Muscle of arm (tissue), 14 donors: ENCODE measurements at places on chromosomes 7 and 10.

DNA sequence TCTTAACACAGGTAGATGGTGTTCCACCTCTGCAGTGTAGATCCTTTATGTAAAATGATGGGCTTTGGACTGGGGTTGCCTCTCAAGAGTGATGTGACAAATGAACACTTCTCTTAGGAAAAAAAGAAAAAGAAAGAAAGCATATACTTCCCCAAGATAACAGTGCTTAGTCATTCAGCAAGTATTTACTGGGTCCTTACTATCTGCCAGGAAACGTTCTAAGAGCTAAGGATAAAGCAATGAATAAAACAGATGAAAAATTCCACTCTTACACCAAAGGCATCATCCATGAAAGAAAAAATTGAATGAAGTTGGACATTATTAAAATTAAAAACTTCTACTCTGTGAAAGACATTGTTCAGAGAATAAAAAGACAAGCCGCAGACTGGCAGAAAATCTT lies 177.3 kb downstream of the C7orf25 start:
- DNase-seq = no peak

- no peak for DNase-seq
Observed at GRCh38 chr7:20217193-20217948, at the start of gene MACC1. Gene MACC1 (minus strand): TSS chr7:20217384. CDS start chr7:20161862, 55,522 bp downstream.

DNA sequence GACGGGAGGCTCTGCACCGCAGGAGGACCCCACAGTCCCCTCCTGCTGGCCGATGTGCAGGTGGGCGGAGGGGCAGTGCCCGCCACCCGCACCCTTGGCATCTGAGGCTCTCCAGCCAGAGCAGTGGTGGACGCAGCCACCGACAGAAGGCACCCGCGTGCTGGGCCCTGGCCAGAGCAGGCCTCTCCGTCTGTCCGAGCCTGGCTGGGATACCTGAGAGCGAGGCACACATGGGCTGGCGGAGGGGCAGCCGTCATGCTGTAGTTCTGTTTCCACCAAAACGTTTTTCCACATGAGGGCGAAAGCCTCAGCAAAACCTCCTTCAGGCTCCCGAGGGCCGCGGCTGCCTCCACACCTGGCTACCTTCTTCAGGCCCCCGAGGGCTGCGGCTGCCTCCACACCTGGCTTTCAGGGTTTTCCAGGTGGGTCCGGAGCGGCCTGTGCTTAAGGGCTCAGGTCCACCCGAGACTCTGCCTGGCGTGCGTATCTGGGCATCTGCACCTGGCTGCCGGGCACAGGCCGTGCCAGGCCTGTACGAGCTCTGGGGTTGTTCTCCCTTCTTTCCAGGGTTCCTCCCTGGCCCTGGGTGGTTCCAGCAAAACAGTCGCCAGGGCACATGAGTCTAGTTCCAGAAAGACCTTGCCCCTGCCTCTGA lies 115.5 kb downstream of the INPP5A start:
- DNase-seq = no peak

DNA sequence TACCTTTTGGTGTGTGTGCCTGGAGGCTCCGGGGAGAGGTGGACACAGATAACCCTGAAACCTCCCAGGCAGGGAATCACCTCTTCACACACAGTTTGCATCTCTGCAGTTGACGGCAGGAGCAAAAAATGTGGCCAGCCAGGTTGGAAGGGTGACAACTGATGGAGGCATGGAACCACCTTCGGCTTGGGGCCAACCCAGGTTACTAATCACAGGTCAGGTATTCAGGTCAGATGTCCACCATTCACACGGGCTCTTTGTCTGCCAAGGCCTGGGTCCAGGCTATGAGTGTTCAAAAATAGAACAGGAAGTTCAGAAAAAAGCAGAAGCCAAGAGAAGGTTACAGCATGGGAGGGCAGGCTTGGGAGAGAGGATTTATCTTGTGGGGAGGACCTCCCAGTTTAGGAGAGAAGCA lies 137.2 kb upstream of the EFCAB10 start:
- no peak for DNase-seq

DNA sequence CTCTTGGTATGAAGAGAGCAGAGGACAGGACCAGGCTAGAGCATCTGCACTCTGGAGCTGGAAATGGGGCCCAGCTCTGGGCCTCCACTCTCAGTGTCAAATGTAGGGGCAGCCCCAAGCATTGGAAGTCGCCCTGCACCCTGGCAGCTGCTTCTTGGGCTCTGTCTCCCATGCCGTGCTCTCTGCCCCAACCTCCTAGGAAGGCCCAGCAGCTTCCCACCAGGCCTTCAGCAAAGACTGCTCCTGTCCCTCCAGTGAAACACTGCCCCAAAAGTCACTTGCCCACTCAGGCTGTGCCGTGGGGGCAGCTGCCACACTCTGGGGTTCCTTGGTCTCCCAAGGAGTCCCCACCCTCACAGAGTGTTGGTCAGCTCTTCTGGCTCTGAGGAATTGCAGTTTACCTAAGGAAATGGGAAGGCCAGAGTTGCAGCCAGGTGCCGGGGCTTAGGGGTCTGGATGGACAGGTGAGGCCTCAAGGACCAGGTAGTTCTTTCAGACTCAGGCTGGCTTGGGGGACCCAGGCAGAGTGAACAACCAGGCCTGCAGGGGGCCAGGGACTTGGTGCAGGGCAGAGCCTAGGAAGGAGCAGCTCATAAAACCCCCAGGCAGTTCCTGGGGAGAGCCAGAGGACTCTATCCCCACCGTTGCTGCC lies 9.4 kb upstream of the OPN4 start:
- no peak for DNase-seq

- no peak for DNase-seq
Observed at GRCh38 chr10:116429288-116429977, 1.8 kb downstream of the PNLIPRP3 start.

DNA sequence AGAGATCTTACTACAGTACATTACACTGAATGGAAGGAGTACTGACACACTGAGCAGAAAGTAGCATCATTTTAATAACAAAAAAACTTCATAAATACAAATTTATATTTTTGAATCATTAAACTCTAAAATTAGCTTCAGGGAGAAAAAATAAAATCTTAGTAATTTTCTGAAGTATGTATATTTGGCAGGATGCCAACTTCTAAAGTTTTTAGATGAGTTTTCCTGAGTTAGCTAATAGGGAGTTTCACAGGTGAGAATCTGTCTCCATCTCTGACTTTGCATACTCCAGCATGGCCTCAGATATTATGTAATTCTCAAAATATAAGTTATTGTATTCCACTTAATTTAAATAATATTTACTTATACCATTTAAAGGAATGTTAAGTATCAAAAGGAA lies 673.2 kb upstream of the PCDH15 start:
- no peak for DNase-seq

DNA sequence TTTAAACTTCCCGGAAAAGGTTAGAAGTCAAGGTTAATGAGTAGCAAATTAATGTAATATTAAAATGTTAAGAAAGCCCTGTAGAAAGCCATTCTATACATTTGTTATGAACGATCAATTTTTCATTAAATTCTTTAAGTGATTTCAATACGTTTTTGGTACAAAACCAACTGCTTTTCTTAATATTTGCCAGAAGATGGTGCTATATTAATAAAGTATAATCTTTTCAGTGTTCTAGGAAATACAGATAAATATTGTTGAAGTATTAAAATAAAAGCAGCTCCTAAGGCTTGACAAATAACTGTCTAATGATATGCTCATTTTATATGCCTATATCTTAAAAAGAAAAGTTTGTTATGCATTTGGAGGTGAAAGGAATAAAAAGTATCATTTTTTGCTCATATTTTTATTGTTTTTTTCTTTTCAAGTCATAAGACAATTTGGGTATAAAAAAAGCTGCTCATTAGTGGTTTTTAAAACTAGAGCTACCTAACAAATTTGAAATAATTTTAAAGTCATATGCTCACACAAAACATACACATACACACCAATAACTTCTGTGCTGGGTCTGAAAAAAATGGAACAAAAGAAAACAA lies 130.3 kb upstream of the POT1 start:
- DNase-seq = no peak

DNA sequence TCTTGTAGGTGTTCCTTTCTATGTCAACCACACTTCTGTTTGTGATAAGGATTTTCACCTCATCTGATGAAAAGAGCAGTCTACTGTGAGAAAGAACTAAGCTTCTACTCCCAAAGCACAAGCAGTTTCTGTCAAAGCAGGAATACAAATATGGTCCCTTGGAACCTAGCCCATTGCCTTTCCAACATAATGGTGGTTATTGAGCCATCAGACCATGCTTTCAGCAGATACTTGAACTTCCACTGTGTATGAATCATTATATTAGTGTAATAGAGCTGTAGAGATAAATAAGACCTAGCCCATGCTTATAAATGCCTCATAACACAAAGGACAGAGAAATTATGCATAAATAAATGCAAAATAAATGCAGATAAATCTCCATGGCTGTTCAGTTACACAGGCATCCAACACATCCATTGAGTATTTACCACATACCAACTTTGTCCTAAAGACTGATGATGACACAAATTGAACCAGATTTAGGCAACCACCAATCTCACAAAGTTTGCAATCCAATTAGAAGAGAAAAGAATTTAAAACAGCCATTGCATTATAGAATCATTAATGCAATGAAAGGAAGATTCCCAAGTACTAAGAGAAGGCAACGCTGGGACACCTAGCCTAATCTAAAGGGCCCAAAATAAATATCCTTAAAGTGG lies 729.4 kb upstream of the C7orf33 start:
- no peak for DNase-seq

GRCh38 chr7:127940381-127941160 lies 90.7 kb downstream of the LRRC4 start:
- DNase-seq = peak; percentile 10

DNA sequence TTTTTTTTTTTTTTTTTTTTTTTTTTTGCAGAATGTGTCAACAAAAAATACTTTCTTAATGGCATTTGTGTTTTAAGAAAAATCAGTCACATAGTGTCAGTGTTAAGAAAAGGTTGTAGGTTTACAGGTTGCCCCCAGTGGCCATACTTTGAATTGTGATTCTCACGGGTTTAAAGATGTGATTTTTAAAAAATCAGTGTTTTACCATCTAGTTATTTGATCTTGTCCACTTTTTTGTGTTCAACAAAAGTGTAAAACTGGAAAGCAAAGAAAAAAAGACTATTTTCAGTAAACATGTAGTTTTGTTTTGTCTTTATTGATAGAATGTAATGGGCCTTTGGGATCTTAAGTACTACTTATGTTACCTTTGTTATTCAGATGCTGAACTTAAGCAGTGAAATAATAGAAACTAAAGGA lies 25.7 kb downstream of the SUV39H2 start:
- no peak for DNase-seq

- DNase-seq = no peak
Observed at GRCh38 chr10:89524279-89524678, 11.1 kb downstream of the SLC16A12 start.

- no peak for DNase-seq
Observed at GRCh38 chr7:55028011-55028410, 9.2 kb downstream of the EGFR start.

- DNase-seq = no peak
Observed at GRCh38 chr7:26507108-26507987, 215.7 kb downstream of the SNX10 start.

- no peak for DNase-seq
Observed at GRCh38 chr7:8613191-8613590, 179.8 kb downstream of the NXPH1 start.

- no peak for DNase-seq
Observed at GRCh38 chr10:102227050-102227449, 951 bp downstream of the ELOVL3 start.

- DNase-seq = no peak
Observed at GRCh38 chr10:127694580-127695193, 42.3 kb upstream of the FOXI2 start.

GRCh38 chr10:89515031-89515841 lies 20.2 kb downstream of the SLC16A12 start:
- no peak for DNase-seq

DNA sequence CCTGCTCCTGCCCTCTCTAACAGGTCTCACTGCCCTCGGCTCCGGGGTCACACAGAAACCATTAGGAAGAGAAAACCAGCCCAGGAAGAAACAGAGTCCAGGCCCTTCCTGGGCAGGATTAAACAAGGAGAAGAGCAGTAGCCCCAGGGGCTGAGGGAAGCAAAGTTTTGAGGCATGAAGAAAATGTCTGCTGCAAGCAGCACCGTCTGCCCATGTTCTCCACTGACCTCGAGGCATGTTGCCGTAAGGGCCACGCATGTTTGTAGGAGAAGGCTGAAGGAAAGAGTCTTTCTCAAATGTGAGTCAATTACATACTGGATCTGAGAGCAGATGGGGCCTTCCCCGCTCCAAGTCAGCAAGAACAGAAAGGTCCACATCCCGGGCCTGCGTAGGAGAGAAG lies 4.2 kb downstream of the ZNF746 start:
- no peak for DNase-seq

DNA sequence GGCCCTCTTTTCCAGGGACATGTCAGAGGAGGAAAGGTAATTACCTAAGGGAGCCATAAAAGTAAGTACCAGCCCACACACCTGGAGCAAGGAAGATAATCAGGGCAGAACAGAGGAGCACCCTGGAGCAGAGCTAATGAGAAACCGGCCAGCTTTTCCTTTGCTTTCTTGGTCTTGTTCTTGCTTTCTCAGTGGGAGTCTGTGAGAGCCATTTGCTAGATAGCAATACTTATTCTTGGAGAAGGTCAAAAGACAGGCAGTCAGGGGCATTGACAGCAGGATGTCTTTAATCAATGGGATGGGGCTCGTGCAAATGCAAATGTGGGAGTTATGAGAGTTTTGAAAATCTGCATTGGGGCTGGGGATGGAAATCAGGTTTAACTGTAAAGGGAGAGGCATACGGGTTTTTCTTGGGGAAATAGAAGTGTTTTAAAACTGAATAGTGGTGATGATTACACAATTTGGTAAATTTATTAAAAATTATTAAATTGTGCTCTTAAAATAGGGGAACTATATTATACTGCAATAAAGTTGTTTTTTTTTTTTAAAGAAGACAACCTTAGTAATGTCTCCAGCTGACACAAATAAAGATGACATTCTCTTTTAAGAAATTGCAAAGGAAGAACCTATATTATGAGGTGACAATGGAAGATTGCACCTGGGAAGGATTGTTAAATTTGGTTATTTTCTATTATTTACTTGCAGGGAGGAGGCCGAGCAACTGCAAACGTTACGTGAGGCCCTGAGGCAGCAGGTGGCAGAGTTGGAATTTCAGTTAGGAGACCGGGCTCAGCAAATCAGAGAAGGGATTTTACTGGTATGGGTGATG lies 35.6 kb upstream of the PPP1R17 start:
- no peak for DNase-seq

DNA sequence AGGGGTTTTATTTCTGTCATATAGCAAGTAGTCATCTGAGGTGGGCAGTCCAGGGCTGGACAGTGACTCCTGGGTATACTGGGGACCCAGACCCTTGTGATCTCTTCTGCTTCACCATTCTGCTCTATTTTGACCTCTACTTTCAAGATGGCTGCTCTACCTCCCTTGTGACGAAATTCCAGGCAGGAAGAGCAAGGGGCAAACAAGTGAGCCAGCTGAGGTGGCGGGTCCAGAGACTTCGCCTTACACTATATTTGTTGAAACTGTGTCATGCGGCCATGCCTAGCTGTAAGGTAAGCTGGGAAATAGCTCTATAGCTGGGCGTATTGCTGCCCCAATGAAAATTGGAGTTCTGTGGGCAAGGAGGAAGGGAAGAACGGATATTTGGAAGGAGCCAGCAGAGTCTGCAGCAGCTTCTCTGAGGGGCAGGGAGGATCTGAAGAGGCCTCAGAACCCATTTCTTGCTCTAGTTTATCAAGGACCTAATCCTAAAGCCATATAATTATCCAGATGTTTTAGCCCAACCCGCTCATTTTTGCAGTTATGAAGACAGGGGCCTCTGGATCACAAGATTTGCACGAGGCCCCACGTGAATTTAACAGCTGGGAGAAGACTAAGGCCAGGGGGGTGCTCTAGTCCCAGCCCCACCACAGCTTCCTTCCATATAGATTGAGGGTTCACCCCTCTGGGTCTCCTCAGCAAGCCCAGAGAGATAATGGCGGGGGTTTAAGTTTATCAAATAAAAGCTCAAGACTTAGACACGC lies 7.7 kb upstream of the CPA1 start:
- no peak for DNase-seq
